ENCODE measurements at places on chromosomes 6 and 20.

DNA sequence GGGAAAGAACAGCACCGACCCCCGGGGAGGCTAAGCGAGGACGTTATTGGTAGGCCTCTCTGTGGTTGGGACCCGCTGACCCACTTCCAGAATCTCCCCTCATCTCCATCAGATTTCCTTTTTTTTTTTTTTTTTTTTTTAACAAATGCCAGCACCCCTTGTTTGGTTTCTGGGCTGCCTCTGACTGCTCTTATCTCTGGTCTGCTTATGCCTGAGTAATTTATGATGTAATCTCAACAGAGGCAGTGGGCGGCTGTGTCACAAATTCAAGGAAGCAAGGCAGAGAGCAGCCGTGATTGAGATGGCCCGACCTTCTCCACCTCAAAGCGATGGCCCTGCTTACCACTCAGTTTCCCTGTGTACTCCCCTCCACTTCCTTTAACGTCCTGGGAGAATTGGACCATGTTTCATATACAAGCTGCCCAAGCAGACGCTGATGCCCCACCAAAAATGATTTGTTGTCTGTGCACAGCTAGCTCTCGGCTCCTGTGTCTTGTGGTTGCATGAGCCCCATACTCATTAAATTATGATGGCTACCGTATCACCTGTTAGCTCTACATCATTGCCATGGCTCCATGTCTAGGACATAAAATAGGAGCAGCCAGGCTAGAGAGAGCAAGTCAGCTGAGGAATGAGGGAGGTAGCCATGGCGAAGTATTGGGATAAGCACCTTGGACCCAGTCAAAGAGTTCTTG is 98.1 kb downstream of the ZNF217 start:
- peak; percentile 42 for DNase-seq

- no peak for DNase-seq
Observed at GRCh38 chr6:12381587-12381986, 91.4 kb downstream of the EDN1 start.

DNA sequence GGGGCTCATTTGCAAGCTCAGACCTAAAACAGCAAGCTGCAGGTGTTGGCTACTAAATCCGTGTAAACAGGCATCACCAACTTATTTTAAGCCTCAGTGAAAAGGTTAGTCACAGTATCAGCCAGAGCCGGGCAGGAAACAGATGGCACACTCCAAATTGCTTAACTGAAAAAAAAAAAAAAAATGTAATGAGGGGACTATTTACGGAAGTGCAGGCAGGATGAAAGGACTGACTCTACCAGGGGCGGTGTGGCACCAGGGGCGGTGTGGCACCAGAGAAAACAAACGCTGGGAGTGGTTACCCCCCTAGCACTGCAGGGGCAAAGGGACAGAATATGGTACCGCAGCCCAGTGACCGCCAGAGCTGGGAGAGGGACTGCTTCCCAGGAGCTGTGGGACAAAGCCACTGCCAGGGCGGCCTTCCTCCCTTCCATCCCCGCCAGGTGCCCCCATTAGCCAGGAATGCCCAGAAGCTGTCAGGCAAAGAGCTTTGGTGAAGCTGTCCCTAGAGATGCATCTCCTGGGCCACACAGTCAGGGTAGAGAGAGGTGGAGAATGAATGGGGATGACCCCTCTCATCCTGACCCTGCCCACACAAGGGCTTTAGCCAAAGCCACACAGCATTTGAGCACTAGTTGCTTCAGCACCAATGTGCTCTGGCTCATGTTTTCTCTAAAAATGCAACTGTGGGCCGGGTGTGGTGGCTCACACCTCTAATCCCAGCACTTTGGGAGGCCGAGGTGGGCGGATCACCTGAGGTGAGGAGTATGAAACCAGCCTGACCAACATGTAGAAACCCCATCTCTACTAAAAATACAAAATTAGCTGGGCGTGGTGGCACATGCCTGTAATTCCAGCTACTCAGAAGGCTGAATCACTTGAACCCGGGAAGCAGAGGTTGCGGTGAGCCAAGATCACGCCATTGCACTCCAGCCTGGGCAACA is 39.6 kb upstream of the GFOD1 start:
- DNase-seq: no peak

GRCh38 chr6:87336367-87336766 is 7.3 kb upstream of the GJB7 start:
- DNase-seq: no peak

DNA sequence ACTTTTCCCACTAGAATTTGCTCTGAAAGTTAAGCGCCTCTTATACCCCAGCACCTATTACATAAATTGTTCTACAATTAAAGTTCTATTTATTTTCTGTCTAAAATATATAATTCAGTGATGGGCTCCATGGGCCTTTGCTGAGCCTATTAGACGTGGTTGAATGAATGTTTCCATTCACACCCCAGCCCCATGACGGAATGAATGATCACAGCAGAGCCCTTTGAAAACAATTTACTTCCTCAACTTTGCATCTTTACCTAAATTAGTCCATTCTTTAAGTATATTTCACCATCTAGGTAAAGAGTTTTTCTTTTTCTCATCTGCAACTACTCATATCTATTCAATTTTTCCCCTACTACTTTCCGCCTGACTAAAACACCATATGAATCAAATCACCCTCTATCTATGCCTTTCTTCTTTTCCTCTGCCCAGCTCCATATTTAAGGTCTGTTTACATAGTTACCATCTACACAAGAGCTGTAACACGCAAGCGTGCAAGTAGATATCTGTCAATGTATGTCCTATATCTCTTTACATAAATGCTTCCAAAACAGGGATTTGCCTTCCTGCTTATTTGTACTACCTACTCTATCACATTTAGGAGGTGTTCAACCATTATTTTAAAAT is 69.7 kb downstream of the ECT2L start:
- DNase-seq: no peak

- no peak for DNase-seq
Observed at GRCh38 chr6:43933148-43933885, 163.3 kb downstream of the VEGFA start.

DNA sequence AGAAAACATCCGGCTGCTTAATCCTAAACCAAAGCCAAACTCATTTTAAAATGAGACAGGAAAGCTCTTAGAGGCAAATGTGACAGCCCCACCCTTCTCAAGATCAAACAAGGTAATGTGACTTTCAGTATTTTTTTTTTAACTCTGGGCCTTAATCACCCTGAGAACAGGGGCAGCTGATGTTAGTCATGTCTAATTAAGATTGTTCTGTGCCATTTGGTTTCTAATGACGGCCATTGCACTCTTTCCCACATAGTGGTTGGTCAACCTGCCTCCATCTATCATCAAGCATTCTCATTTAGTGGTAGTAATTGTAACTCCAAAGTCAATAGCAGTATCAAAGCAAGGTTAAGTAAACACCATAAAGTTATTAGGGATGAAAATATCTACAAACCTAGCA is 191.6 kb upstream of the EXOC2 start:
- no peak for DNase-seq

GRCh38 chr6:17867880-17868279 is 119.6 kb downstream of the KIF13A start:
- no peak for DNase-seq

DNA sequence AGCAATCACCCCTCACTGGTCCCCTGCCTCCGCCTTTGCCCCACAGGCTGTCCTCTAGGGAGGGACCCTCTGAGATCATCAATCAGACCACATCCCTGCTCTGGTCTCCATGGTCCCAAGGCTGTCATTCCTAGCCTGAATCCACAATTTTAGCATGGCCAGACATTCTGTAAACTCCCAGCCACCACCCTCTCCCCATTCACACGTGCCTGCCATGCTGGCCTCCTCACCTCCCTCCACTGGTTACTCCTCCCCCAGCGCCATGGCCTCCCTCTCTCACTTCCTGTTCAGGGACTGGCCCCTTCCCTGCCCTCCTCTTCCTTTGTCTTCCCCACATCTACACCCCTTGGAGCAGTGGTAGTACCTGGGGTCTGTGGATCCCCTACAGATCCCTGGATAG is 150.7 kb upstream of the MLN start:
- DNase-seq: no peak

DNA sequence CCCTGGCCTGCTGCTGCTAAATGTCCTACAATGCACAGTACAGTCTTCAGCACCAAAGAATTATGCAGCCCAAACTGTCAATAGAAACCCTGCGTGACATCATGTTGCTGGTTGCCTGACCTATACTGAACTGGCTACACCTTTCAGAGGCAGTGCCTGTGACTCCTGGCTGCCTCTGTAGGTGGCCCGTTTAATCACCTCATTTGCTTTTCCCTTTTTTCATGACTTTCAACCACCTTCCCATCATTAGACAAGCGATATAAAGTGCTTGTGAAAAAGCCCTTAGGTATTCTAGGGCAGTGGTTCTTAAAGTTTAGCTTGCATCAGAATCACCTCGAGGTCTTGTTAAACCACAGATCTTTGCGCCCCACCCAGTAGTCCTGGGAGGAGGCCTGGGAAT is 33.0 kb upstream of the RIPOR2 start:
- no peak for DNase-seq

DNA sequence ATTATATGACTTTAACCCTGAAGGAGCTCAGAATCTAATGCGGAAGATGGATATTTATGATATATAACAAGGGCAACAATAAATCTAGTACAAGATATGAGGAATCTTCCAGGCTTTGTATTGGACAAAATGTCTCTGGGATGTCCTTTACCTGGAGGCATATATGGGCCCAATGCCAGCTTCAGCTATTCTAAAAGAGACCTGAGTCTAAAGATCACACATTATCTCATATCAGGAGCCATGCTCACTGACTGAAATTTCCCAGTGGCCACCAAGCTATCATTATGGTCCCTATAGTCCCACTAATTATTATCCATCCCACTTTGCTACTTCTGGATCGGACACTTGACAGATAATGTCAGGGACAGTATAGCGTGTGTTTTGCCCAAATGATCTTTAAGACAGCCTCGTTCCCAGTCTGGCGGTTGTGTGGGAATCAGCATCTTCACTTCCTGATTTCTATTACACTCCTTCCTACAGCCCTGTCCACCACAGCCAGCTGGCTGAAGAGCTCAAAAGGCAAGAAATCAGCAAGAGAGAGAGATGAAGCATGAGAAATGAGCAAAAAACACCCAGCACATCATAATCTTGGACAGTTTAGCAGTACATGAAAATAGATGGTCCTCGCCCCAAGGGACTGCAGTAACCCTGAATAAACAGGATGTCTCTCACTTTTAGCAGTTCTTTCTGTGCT is 34.9 kb downstream of the KLHL31 start:
- DNase-seq: no peak

GRCh38 chr20:23123886-23124285 is 37.8 kb upstream of the CD93 start:
- DNase-seq: no peak

GRCh38 chr6:35023091-35024000 is 117.8 kb downstream of the TCP11 start:
- DNase-seq: no peak

GRCh38 chr20:42461965-42462593 is 727.6 kb downstream of the PTPRT start:
- no peak for DNase-seq

DNA sequence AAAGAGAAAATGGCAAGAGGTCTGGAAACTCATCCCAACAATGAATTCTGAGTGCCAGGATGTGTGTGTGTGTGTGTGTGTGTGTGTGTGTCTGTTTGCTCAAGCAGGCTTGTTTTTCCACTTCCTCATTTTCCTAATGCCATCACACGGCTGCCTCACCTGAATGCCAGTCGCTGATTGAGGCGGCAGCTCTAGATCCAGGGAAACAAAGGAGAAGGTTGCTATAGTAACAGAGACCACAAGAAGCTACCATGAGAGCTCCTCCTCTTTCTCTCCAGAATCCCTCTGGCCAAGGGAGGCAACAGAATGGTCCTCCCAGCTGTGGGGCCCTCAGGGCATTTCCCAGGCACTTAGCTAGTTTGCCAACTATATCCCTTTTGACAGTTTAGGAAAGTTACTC is 241.1 kb upstream of the TSHZ2 start:
- DNase-seq: no peak

DNA sequence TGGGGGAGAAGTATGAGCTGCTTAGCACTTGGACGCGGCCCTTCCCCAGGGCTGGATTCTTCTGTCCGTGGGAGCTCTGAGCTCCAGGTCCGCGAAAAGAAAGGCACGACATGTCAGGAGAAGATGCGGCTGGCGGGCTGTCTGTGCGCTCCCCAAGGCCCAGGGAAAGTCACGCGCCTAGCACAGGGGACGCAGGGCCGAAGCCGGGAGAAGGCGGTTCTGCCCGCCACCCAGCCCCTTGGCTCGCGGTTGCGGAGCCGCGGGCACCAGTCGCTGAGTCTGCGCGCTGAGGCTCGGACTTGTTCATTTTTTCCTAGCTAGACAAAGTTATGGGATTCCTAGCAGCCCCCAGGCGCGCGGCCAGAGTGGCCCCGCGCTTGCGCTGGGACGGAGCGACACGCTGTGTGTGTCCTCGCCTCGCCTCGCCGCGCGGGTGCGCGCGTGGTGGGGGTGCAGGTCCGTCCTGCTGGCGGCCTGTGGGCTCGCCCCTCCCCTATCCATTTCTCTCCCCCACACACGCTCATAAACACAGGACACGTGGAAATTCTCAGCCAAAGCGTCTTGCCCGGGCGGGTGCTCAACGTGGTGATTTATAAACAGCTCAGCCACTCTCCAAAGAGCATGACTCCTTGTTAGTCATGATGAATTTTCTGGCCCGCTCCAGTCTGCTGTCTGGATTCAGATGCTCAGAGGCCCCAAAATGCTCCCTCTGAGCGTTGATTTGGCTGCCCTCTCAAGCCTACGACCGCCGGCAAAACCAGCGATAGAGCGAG is 1.9 kb upstream of the POU3F2 start:
- DNase-seq: no peak

GRCh38 chr6:167952512-167952859 is 45.0 kb upstream of the KIF25 start:
- DNase-seq: no peak

DNA sequence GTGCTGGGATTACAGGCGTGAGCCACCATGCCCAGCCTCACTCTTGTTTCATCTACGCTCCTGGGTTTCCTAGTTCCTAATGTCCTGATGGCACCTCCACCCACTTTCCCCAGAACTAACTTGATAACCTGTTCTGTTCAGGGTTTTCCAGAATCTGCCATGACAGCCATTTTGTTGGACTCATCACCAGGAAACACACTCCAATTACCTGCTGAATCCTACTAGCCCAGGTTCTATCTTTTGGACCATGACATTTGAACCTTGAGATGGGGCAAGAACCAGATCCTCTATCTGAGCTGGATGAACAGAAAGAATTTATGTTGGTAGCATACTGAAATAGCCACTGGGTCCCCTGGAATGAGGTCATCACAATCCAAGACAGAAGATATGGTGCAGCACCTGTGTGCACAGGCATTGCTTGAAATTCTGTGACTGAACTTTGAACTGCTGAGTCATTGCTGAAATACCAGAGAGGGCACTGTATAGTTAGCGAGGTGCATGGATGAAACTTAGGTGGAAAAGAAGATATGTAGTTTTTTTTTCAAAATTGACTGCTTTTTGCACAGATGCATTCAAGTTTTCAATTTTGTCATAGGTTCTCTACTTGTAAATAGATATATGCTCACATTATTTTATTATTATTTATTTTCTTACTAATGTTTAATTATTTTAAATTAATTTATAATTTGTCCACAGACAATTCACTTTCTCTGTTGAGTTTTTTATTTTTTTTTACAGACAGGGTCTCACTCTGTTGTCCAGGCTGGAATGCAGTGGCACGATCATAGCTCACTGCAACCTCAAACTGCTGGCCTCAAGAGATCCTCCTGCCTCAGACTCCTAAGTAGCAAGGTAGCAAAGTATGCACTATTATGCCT is 42.8 kb upstream of the TASP1 start:
- DNase-seq: no peak

- no peak for DNase-seq
Observed at GRCh38 chr20:17619351-17620093, 49.6 kb downstream of the DSTN start.
